ENCODE measurements at places on chromosomes 5 and 9.

DNA sequence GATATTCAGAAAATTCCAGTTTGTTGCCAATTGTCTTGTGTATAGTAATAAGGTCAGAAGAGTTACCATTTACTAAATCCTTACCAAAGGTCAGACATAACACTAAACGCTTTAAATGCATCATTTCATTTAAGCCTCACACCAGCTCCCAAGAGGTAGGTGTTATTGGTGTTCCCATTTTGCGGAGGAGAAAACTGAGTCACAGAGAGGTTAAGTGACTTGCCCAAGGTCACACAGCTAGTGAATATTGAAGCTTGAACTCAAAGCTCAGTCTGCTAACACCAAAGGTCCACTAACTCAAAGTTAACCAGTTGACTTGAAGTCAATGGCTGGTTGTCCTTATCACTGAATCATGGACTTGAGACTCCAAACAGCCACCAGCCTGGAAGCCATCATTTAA, 40.8 kb upstream of the NTNG2 start:
- no peak for DNase-seq

GRCh38 chr5:50807661-50808060, 141.2 kb downstream of the PARP8 start:
- no peak for DNase-seq

- no peak for DNase-seq
Measured at GRCh38 chr9:18601026-18601425, 127.1 kb downstream of the ADAMTSL1 start.

- no peak for DNase-seq
Measured at GRCh38 chr5:167820101-167820990, 471.1 kb upstream of the WWC1 start.

- no peak for DNase-seq
Measured at GRCh38 chr9:110954822-110955291, 83.4 kb downstream of the LPAR1 start.

DNA sequence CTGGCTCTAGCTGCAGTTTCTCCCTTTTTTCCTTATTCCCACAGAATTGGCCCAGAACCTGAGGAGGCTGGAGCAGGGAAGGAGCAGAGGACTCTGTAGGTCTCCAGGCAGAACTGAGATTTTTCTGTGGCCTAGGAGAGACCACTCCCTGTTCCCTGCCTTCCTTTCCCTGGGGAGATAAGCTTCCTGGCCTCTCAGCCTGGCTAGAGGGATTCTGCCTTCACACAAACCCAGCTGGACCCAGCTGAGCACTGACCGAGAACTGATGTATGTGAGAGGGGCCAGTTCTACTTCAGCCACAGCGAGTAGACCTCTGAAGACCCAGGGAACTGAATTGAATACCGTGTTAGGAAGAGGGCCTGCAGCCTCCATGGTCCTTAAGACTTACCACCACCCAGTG, 48.0 kb downstream of the RUSC2 start:
- DNase-seq: no peak

- no peak for DNase-seq
Measured at GRCh38 chr9:17052626-17053025, 82.2 kb upstream of the CNTLN start.

DNA sequence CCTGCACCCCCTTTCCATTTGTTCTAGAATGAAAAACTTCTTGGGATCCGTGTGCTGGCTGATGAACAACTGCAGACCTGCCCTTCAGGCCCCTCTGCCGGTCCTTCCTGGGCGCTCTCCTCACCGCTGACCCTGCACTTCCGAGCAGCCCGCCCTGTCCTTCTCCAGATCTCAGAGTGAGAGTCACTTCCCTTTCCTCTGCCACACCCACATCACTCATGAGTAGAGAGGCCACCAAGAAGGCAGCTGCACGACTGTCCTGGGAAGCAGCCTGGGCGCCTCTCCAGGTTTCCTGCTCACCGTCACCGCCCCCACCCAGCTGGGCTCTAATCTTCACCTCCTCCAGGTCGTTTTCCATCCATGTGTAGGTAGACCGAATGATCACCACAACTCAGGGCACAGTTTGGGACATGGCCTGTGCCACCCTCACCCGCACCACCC, 35.0 kb upstream of the NSMF start:
- DNase-seq: no peak

- no peak for DNase-seq
Measured at GRCh38 chr9:112326194-112326593, 7.2 kb downstream of the PTBP3 start.

- DNase-seq: no peak
Measured at GRCh38 chr5:52710310-52710971, 77.3 kb upstream of the ITGA1 start.

DNA sequence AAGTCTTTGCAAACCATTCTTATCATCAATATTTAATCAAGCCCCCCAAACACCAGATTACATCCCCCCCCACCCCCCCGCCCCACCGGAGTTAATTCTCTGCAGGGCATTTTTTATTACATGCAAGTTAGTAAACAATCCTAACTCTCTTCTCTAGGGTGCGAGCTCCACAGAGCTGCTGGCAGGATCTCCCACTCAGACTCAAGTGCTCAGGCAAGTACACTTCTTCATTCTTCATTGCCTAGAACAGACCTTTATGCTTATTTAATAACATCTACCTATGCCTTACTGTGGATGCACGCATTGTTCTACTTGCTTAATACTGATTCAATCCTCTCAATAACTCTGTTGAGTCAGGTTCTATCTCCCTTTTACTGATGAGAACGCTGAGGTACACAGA, 9.9 kb downstream of the SAXO1 start:
- DNase-seq: no peak

GRCh38 chr9:128607642-128608350, 48.9 kb downstream of the DYNC2I2 start:
- DNase-seq: no peak

DNA sequence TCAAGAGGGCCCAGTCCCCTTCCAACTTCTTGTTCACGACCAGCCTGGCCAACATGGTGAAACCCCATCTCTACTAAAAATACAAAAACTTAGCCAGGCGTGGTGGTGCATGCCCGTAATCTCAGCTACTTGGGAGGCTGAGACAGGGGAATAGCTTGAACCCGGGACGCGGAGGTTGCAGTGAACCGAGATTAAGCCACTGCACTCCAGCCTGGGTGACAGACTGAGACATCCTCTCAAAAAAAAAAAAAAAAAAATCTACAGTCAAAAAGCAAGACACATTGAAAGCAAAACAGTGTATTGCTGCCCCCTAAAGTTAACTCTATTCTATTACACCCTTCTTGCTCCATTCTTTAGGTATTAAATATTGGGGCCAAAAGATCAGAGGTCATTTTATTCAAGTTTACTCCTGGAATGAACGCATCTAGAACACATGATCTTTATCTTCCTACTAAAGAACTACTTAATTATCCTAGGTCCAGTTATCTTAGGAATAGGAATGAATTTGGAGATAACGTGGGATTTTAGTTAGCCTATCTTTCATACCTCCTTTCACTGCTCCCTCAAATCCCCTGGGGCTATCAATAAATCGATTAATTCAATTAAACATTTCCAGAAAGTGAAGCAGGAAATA, 2.4 kb downstream of the ATG12 start:
- DNase-seq: no peak

DNA sequence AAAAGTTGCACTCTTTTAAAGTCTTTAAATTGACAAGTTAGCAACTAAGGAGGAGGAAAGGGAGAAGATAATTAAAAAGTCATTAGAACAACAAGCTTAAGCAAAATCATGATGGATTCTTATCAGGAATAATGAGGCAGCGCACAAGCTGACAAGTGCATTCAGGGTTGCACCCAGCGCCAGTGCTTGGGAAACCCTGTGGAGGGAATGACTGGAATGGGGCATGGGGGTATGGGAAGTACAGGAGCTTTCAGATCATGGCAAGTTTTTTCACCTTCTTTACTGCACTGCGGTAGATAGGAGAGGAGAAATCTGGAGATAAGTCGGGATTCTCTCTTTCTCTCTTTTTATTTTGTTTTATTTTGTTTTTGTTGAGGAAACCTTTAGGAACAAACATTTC, 117.9 kb upstream of the CKMT2 start:
- DNase-seq: no peak

DNA sequence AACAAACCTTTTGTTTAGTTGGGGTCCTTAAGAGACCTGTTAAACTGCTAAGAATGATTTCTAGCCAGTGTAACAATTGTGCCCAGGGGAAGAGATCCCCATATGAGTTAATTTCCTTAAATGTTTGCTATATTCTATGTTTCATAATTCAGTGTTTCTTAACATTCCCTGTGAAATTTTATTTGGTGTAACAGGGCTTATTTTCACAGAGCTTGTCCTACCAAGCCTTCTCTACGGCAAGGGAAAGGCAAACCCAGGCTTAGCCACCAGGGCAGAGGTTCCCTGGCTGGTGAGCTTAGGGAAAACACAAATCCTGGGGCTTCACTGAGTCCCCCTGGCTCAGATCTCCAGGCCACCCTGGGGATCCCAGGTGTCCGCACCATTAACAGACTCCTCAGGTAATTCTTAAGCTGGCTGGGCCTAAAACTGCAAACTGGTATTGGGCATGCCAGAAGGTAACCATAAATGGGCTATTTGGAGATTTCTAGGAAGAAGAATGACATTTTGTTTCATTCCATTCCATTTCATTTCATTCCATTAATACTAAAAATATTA, 17.0 kb upstream of the LCP2 start:
- DNase-seq: no peak

- DNase-seq: no peak
Measured at GRCh38 chr5:162174358-162174974, 106.9 kb downstream of the GABRG2 start.

DNA sequence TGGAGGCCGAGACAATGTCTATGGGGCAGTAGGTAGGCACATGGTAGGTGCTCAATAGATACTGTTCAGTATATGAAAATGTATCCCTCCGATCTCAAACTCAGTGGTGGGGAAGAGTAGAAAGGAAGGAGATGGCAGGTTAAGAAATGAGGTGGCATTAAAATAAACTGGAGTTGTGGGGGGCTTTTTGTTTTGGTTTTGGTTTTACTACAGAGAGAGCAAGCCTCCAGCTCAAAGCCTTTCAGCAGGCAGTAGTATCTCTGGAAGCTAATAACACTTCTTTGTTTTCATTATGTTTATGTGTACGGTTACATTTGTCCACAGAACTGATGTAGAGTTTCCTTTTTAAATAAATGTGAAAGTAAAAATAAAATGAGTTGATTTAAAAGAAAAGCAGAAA, 8.6 kb downstream of the MFAP3 start:
- DNase-seq: no peak

- peak; percentile 19 for DNase-seq
Measured at GRCh38 chr9:105510024-105510423, 47.9 kb upstream of the FKTN start.

DNA sequence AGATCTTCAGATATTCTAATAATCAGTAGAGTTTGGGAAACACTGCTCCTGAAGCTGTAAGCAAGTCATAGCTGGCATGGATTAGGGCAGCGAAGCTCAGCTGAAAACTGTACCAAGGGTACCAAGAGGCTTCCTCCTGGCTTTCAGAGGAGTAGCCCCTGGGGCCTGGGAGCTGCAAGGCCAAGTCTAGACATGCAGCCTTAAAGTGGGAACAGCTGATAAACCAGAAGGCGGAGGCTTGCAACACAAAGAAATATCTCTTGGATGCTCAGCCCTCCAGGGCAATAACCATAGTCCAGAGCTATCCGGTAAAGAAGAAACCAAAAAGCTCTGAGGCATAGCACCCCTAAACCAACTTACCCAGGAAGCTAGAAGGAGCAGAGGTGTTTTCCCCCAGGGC, 51.5 kb downstream of the MRPS30 start:
- DNase-seq: no peak

DNA sequence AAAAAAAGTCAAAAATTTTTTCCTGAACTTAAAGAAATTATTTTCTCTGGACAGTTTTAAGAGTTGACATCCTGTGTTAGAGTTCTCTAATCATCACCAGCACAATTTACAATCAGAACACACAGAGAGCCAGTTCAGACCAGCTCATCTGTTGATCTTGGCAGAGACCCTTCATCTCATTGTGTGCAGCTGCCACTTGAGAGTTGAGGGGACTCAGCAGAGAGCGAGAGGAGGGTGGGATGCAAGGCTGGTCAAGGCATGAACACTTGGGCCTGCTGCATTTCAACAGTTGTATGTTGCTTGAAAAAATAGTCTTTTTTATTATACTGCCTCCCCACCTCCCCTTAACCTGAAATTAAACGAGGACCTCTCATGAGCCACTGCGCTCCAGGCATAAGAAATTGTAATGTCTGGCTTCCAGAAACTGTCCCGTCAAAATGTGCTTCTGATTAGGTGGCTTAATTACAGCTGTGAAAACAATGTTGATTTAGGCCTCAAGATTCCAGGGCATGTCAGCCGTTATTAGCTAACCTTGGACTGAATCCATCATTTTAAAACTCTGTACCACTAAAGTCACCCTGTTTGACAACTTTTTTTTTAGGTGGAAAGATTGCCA, 383.6 kb downstream of the CCDC171 start:
- peak; percentile 14 for DNase-seq

DNA sequence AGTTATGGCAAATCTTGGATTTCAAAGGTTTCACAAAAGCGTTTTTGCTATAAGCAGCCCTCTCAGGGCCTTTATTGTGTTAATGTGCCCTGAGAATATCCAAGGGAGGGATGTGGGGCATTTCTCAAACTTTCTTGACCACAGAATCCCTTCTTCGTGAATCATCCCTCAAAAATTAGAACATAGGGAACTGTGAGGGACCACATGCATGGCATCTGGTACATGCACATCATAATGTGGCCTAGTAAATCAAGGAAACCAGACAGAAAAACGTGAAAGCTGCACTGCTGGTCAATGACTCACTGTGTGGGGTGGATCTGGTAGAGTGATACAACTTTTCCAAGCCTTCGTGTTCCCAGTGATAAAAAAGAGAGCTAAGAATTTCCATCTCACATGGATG, 22.4 kb downstream of the DDX31 start:
- peak; percentile 80 for DNase-seq

DNA sequence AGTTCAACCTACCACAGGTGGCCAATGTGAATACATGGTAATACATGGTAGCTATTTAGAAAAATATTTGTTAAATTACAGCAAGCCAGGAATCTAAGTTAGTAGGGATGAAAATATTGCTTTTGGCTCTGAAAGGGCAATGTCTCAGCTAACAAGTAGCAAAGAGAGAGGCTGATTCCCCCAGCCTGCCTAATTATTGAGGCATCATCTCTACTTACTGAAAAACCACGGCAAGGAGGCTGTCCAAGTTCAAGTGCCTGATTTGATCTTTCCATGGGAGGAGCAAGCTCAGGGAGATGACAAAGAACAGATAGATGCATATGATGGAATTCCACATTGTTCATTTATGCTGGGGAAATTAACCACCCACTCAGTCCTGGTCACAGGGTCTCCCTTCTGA, 28.7 kb upstream of the UBTD2 start:
- DNase-seq: no peak

DNA sequence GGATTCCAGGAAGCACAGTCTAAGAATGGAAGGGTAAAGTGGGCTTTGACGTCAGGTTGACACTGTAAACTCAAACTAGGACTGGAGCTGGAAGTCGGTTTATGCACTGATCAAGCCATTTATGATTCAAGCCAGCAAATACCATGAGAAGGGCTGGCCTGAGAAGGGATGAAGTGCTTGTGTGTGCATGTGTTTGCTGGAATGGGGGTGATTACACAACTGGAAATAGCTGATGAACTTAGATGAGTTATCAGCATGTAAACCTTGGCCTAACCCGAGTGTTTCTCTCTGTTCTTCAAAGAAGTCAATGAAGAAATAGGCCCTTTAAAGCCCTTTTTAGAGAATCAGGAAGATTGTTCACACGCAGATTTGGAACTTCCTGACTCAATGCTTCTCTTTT, 287.6 kb downstream of the RFX3 start:
- DNase-seq: no peak

- DNase-seq: no peak
Measured at GRCh38 chr5:97000391-97000790, 64.5 kb downstream of the LNPEP start.

- no peak for DNase-seq
Measured at GRCh38 chr5:127343866-127344265, 53.3 kb downstream of the MEGF10 start.

Measured in AG09319 (cell line).